ENCODE measurements at places on chromosomes 1 and 21. TPM values are rescaled to one million over a fixed set of nuclear protein-coding genes. Genes with fewer than 3 reads are reported as not detected.
A peak's percentile ranks its signal among the peaks of the same experiment; 100 is the strongest.

DNA sequence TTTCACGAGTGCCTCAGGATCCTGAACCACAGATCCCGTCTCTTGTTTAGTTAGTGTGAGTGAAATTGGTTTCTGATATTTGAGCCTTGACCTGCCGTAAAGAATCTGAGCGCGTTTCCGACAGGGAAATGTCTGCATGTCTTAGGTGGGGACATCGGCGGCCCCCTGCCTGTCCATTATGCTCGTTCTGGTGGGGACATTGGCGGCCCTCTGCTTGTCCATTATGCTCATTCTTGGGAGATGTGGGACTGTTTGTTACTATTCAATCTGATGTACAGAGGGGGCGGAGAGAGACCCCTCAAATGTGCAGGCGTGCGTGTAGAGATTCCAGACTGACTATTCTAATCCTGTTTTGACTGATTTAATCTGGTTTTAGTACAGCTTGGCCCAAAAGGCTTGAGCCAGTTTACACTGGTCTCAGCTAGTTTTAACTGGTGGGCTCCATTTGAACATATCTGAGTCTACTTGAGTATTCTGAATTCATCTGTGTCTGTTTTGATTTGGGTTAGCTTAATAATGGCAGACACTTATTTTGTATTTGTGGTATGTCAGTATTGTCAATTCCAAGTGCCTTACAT, 6.6 kb upstream of the TINAGL1 start:
- no peak for DNase-seq

DNA sequence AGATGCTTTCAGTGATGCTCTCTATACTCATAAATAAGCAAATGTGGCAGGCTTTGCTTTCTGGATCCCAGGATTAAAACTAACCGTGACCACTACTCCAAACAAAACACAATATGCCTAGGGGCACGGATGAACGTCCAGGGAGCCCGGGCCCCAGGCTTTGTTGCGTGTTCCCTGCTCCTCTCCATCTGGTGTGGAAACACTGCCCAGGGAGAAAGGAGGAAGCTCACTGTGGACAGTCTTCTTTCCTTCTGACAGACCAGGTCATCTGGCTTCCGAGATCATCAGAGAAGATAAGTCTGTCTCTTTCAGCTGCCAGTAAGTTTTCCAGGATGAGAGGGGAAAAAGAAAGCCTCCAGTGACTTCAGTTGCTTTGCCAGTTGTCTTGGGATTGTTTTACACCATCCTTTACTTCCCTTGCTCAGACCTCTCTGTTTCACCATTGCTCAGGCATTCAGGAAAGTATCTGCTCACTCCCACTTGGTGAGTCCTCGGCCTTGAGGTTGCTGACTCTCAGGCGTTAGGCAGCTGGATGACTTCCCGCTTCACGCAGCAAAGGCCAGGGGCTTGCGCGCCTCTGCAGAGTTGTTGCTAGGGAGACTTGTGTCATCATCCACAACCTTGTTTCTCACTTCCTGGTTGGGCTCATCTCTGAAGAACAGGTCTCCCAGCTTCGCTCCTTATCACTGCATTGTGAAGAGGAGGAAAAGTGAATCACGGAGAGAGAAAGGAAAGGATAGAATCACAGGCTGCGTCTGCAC, 20.6 kb upstream of the PGD start:
- peak; percentile 85 for DNase-seq

GRCh38 chr1:36223381-36223995, 755 bp upstream of the THRAP3 start:
- peak; percentile 15 for DNase-seq

HRNR gene
- total RNA-seq = not detected

Data from dermis microvascular lymphatic vessel endothelial cell (primary cell).